ENCODE measurements at places on chromosomes 6 and 20.

DNA sequence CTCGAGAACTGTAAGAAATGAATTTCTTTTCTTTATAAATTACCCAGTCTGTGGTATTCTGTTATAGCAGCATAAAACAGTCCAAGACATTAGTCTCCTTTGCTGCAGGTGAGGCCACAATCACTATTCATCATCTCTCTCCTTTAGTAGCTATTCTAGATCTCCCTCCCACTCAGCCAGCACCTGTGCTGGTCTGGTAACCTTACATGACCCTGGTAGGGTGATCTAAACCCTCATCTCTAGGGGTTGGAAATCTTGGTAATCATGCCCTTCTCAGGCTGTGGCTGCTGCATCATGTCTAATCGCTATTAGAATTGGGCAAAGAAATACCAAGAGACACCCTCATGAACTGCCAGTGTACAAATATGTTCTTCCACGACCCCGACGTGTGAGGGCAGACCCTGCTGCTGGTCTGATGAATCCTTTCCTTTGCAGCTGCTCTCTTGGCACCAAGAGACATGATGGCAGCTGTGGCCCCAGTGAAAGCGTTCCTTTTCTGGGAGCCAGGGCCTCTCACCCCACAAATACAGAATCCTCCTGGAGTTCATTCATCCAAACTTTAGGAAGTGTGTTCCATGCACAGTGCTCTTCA, 23.0 kb upstream of the IGF2R start:
- no peak for DNase-seq

DNA sequence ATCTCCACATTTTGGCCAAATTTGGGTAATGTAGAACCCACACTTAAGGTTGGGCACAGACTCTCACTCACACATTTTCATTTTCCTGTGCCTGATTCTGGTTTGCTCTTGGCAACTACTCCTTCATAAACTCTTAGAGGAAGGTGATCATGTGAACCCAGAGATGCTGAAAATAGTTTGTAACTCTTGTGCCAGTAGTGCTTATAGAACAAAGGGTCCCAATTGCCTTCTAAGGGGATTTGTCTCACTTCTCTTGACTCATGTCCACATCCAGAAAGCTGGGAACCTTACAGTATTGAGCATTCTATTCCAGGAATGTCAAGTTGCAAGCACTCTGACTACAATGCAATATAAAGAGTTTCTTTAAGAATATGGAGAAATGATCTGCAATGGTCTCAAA, 62.0 kb upstream of the TASP1 start:
- no peak for DNase-seq

DNA sequence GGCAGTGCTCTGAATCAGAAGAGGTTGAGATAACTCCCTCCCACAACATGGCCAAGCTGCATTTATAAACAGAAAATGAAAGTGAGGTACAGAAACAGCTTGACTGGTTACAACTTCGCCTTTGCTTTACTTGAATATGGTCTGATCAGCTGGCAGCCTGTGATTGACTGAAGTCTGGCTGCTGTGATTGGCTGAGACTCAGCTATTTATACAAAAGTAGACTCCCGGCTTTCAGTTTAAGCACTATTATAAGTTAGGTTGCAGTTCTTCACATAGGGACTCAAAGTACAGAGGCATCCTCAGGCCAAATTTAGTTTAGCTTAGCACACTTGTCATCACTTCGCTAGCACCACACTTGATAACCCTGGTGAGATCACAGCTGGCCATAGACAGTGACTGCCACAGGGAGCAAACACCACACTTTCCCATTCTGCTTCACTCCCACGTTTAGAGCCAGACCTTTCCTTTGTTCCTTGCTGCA, 362.6 kb downstream of the EPM2A start:
- no peak for DNase-seq

- DNase-seq, result no peak
Observed at GRCh38 chr20:49691818-49692568, 21.7 kb downstream of the B4GALT5 start.

DNA sequence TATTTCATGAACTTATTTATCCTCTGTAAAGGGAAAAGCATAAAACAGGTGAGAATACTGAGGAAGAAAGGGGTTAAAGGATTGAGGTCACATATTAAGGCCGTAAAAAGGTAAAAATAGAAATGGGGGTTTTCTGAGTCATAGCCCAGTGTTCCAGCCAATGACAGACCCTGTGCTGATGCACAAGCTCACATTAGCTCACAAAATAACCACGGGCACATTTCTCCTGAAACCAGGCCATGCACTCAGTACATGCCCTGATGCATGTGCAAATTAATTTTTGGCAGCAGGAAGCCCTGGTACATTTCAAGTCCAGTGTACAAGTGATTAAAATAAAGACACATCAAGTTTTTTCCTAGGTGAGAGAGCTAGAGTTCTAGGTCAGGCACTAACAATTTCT, 194.4 kb downstream of the TMEM200A start:
- no peak for DNase-seq

DNA sequence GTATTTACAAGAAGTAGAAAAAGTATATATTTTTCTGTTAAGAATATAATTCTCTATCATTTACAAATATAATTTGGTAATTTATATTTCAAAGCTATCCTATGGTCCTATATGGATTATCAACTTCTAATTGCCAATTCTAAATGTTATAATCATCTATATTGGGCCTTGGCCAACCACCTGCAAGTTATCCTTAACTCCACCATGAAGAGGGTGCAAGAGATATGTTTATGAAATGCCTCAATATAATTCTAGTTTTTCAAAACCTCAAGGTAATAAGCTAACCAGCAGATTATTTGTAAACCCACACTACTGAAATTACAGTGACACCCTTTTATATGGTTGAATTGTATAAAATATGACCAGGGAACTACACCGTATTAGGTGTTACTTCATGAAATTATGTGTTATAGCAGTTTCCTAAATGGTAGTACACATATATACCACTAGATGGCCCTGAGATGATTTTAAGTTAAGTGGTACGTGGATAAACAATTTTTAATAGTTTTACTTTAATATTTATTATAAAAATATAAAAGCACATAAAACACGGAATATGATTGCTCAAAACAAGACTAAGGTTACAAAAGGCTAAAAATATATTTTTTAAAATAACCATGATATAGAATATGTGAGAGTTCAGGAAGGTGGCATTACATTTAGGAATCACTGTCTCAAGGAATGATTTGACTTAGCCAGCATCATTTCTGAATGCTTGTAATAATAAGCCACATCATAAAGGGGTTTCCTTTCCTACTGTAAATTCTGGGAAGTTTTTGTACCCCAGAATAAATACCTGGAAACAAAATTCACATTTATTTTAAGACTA, 9.8 kb upstream of the PNISR start:
- no peak for DNase-seq

DNA sequence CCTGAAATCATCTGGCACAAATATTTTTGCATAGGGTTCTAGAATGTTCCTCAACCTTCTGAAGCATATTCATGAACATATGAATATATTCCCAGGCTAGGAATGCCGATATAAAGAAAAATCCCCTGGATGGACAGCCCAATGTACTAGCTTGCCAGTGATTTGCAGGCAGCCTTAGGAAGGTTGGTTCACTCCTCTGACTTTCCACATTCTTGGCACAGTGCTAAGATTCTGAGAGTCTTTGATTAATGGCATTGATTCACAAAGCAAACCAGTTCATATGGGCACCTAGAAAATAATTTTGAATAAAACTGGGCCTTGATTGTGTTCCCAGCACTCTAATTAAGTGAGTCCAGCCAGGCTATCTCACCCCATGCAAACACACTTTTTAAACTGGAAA, 56.9 kb upstream of the ENPP4 start:
- no peak for DNase-seq

- DNase-seq, result no peak
Observed at GRCh38 chr20:46200582-46201570, 82.8 kb downstream of the CD40 start.

DNA sequence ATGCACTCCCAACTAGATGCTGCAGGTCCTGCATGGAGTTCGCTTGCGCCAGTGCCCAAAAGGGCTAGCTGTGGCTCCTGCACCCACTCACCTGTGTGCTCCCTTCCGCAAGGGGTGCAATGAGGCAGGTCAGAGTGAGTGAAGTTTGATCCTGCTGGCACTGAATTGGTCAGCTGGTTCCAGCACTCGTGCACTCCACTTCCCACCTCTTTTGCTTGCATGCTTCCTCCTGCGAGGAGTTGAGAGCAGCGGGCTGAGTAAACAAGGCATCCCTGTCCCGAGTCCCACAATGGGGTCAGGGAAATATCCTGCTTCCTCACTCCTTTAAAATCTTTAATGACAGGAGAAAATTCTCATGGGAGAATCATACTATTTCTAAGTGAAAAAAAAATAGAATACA, 86.2 kb downstream of the LCA5 start:
- no peak for DNase-seq

GRCh38 chr6:145569140-145569539, 166.2 kb downstream of the EPM2A start:
- no peak for DNase-seq

DNA sequence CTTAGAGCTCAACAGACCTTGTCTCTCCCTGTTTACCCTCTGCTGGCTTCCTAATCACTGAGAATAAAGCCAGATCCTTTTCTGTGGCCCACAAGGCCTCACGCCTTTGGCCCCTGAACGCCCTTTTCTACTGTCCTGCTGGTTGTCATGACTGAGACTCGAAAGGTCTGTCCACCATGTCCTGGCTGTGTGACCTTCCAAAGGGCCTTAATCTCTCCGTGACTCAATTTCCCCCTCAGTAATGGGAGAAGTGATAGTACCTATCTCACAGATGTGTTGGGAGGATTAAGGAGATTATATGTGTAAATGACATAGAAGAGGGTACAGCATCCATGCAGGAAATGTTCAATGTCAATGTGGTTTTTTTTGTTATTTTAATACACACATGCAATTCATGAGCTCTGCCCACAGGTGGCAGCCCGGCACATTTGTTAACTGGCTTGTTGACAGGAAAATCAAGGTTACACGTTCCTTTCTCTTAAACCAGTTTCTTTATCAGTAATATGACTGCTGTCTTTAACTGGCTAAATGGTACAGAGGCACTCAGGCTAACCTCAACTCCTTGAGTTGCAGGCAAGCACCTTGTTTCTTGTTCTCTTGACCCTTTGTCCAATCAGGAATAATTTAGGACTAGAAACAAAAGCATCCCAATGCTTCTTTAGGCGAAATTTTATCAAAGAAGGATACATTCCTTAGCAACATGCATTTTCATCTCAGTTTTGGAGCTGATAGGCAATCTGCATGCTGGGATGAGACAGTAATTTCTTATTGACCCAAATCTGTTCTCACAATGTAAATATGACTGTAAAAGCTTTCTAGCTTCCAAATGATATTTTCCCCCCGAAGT, 16.6 kb downstream of the SLC22A1 start:
- peak; percentile 40 for DNase-seq

DNA sequence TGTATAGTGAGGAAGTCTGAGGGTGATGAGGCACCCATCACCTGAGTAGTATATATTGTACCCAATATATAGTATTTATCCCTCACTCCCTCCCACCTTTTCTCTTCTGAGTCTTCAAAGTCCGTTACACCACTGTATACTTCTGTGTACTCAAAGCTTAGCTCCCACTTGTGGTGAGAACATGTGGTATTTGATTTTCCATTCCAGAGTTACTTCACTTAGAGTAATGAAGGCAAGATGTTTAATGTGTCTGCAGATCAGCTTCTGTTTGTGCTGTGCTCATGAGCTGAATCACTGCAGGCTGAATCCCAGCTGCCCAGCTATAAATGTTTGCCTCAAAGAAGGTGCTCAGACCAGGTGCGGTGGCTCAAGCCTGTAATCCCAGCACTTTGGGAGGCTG, 139.3 kb upstream of the FOXA2 start:
- no peak for DNase-seq

GRCh38 chr6:35724059-35724458, 12.8 kb upstream of the ARMC12 start:
- DNase-seq, result no peak

DNA sequence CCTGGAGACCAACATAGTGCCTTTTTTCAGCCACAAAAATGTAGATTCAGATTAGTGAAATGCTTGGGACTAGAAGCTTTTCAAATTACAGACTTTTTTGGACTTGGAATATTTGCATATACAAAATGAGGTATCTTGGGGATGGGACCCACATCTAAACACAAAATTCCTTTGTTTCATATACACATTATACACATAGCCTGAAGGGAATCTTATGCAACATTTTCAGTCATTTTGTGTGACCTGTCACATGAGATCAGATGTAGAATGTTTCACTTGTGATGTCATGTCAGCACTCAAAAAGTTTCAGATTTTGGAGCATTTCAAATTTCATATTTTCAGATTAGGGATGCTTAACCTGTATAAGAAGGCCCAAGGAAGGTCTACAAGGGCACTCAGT, 44.5 kb upstream of the ALDH8A1 start:
- no peak for DNase-seq

DNA sequence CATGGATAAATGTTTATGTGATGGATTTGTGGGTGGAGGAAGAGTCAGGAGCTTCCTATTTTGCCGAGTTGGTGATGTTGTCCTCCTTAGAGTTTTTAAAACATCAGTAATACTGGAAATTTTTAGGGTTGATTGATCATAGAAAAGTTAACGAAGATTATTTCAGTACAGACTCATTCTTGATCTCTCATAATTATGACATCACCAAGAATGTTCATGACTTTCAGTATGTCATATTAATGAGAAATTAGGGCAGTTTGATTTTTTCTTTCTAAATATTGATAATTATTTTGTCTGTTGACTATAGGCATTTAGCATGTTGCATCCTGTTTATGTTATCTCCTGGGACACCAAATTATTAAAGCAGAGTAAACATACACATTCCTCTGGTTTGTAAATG, 512.2 kb downstream of the CD109 start:
- DNase-seq, result no peak

- DNase-seq, result no peak
Observed at GRCh38 chr6:30091577-30092381, 16.2 kb upstream of the RNF39 start.

- DNase-seq, result peak; percentile 89
Observed at GRCh38 chr6:157560691-157561413, 179.9 kb downstream of the ZDHHC14 start.

GRCh38 chr20:63432577-63433325, 39.7 kb downstream of the KCNQ2 start:
- DNase-seq, result no peak

- no peak for DNase-seq
Observed at GRCh38 chr6:79005497-79005896, 72.6 kb downstream of the PHIP start.
